Immature natural killer cell (primary cell): ENCODE measurements at places on chromosomes 13 and 19. TPM values are rescaled to one million over a fixed set of nuclear protein-coding genes. Genes with fewer than 3 reads are reported as not detected.

GRCh38 chr13:50901701-50902100 lies 7.9 kb upstream of the RNASEH2B start:
- no peak overlapping the region for H3K27ac ChIP-seq
- no peaks in the 10 kb centered on the region for H3K27me3 ChIP-seq
- no peaks in the 10 kb centered on the region for H3K36me3 ChIP-seq
- H3K4me1 ChIP-seq = no peaks in the 10 kb centered on the region
- H3K4me3 ChIP-seq = no peak overlapping the region
- no peak for DNase-seq

Gene IL27RA
- polyA plus RNA-seq = 69.9 TPM

- H3K36me3 ChIP-seq = no peaks in the 10 kb centered on the region
- H3K4me3 ChIP-seq = peak overlapping the region; percentile 51
- peaks cover 68% of the 10 kb centered on the region for H3K4me1 ChIP-seq
- peak overlapping the region; percentile 88 for H3K27ac ChIP-seq
Measured at GRCh38 chr13:30157616-30157993, 149.7 kb downstream of the KATNAL1 start.

Gene ZNF586
- 10.4 TPM for polyA plus RNA-seq

Gene CD79A
- polyA plus RNA-seq = 4.1 TPM
